ENCODE measurements at places on chromosomes 2 and 18.

- DNase-seq = no peak
Measured at GRCh38 chr2:12070581-12070980, 324.1 kb downstream of the LPIN1 start.

- no peak for DNase-seq
Measured at GRCh38 chr2:138244501-138244925, 257.1 kb upstream of the SPOPL start.

DNA sequence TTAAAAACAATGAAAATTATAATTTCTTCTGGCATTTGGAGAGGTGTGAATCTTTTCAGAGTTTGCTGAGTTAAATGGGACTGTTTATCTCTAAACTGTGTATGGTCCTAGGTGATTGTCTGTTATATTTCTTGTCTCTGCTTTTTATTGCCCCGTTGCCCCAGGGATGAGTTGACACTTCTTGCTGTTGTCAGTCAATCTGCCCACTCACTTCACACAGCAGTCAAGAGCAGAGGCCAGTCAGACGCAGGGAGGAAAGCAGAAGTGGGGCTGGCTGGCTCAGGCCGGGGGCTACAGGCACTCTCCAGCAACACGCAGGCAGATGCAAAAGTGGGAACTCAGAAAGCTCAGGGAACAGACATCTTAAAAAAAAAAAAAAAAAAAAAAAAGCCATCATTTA is 365.2 kb downstream of the CLIP4 start:
- DNase-seq = no peak

- DNase-seq = no peak
Measured at GRCh38 chr18:59921384-59921891, 21.6 kb downstream of the PMAIP1 start.

DNA sequence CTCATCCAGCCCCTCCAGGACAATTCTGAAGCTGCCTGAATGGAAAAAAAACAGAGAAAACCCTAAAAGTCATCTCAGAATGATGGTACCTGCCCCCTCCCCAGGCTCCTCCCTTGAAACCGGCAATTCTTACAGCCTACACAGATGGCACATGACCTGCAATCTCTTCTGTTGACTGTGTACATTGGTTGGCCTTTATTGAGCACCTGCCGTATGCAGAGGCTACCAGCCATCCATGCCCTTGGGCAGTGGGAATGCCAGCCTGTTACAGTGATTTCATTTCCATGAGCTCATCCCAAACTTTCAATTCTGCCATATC is 57.1 kb downstream of the EMX1 start:
- DNase-seq = no peak

All from upper lobe of right lung (tissue), 1 donor.